ENCODE measurements at places on chromosomes 5 and 9.

DNA sequence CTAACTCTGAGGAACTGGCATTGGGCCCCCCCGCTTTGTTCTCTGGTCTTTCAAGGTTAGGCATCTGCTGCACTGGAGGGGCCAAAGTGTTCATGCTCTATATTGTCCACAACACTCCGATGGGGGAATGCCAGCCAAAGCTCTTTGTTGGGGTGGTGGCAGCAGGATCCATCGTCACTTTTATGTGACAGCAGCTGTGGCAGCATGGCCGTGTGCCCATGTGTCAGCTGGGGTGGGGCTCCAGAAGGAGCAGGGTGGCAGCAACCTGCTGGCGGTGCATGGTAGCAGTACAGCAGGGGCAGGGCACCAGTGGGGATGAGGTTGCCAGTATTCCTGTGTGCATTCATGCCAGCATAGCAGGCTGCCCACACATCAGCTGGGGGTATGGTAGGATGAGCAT is 28.2 kb downstream of the ITGA2 start:
- DNase-seq, result no peak

DNA sequence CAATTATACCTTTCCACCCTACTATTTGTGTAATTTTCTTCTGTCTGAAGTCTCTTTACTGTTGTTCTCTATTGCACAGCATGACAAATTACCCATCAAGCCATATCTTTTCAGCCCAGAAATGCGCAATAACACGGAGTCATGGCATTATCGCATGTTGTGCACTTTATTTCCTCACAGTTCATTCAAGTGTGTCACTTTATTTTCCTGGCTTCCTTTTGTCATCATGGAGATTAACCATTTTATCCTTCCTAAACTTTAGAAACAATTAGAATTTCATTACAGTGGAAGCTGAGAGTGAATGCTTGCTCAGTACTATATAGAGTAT is 41.3 kb upstream of the MEF2C start:
- DNase-seq, result no peak

DNA sequence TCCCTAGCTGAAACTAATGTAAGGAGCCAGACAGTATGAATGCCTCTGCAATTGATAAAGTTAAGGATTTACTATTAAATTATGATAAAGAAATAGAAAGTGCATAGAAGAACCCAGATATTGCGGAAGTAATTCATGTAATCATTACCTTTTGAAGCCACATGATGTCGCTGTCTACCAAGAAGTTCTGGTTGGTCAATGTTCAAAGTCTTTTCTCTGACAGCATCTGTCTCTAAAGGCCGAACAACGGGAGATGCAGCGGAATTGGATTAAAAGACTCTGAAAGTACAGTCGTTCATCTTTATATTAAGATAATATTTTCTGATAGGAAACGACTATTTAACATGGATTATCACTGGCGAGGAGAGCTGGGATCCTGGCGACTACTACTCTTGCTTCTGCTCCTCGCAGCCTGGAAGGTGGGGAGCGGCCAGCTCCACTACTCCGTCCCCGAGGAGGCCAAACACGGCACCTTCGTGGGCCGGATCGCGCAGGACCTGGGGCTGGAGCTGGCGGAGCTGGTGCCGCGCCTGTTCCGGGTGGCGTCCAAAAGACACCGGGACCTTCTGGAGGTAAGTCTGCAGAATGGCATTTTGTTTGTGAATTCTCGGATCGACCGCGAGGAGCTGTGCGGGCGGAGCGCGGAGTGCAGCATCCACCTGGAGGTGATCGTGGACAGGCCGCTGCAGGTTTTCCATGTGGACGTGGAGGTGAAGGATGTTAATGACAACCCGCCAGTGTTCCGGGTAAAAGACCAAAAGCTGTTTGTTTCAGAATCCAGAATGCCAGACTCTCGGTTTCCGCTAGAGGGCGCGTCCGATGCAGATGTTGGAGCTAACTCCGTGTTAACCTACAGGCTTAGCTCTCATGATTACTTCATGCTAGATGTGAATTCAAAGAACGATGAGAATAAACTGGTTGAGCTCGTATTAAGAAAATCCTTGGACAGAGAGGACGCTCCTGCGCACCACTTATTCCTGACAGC is at the start of gene PCDHA8:
Gene PCDHA8, plus strand, starts transcription at position 210 of the 985 bp plus-strand sequence. Its CDS starts 135 bp downstream, at position 345.
- DNase-seq, result no peak

DNA sequence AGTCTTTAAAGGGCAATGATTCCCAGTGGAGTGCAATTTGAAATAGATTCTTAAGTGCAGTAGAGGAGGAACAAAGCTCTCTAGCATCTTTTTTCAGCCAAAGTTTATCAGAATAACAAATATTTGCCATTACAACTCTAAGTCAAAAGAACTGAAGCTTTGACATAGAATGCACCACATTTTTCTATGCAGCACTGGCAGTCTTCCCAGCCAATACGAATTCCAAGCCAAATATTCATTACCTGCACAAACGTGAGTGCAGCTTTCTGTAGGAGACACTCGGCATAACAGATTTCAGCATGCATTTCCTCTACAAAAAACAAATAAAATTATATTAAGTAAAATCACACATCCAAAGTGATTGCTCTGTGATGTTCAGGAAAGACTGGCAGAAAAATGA is 103.4 kb downstream of the TTC39B start:
- DNase-seq, result no peak

DNA sequence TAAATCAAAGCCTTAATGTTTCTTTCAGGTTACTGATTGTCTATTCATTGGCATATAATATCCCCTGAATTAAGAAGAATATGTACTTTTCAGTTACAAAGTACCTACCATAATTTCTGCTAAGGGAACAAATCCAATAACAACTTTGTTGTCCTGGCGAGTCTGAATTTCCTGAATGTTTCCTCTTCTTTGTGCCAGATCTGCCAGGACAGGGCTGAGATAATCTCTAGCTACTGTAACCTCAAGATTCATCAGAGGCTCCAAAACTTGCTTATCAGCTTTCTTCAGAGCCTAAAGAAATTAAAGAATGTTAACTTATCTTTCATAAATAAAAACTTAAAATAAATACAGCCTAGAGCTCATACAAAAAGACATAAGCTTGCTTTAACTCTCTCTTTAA is 37.2 kb downstream of the HEXB start:
- no peak for DNase-seq

GRCh38 chr5:13941468-13941867 is 3.0 kb downstream of the DNAH5 start:
- DNase-seq, result no peak

GRCh38 chr9:68523367-68523936 is 17.2 kb downstream of the TMEM252 start:
- DNase-seq, result no peak

DNA sequence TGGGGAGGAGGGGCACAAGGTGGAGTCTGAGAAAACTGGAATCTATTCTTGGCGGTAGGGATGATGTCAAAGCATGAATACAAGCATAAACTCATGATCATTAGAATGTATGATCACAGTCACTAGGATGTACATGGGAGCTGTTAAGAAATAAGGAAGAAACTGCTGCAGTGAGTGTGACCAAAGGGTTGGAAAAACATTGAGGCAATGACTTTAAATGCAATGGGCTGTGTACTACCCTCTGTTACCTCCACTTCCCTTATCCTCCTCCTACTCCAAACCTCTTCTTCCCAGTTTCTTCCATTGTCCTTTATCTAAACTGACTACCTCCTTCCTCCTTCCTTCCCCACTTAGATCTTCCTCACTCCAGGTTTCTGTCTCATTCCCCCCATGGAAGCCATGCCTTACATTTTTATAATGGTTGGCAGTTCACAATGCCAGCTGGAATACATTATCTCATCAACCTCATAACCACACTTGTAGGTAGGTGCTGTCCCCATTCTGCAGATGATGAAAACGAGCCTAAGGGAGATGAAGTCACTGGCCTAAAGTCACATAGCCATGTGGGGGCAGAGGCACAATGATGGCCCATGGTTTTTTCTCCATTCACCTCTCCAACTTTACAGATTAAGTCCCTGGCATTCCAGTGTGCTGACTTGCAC is 21.9 kb upstream of the TNFSF15 start:
- DNase-seq, result no peak

DNA sequence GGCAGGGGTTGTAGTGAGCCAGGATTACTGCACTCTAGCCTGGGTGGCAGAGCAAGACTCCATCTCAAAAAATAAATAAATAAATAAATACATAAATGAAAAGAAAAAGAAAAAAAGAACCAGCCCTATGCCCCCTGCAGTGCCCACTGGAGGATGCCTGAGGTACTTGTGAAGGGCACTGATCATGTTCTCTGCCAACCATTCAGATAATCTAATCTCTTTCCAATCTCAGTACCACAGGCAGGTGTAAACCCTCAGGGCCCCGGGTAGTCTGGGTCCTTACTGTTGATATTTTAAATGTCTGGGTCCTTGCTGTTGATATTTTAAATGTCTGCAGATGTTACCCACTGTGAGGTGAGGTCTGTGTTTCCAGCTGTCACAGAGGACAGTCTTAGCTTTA is 321.8 kb upstream of the ADCY2 start:
- DNase-seq, result no peak

GRCh38 chr5:125549322-125549911 is 803.0 kb upstream of the ZNF608 start:
- DNase-seq, result no peak

DNA sequence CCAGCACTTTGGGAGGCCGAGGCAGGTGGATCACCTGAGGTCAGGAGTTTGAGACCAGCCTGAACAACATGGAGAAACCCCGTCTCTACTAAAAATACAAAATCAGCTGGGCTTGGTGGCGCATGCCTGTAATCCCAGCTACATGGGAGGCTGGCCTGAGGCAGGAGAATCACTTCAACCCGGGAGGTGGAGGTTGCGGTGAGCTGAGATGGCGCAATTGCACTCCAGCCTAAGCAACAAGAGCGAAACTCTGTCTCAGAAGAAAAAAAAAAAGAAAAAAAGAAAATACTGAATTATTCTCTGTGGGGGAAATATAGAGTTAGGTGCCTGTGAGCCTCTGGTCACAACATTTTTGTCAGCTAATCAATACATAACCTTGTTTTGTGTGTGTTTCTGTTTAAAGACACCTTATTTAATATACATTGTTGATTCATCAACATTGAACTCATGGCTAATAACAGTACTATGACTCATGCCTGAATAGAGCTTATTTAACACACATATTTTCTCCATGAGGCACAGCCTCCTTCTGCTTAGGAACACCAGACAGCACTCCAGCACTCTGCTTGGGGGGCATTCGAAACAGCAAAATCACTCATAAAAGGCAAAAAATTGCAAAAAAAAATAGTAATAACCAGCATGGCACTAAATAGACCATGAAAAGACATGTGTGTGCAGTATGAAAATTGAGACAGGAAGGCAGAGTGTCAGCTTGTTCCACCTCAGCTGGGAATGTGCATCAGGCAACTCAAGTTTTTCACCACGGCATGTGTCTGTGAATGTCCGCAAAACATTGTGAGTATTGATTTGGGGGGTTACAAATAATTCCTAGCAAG is at the start of gene IL31RA:
Gene IL31RA, plus strand, starts transcription at position 519 of the 836 bp plus-strand sequence. Its CDS starts 214 bp downstream, at position 733.
- no peak for DNase-seq

DNA sequence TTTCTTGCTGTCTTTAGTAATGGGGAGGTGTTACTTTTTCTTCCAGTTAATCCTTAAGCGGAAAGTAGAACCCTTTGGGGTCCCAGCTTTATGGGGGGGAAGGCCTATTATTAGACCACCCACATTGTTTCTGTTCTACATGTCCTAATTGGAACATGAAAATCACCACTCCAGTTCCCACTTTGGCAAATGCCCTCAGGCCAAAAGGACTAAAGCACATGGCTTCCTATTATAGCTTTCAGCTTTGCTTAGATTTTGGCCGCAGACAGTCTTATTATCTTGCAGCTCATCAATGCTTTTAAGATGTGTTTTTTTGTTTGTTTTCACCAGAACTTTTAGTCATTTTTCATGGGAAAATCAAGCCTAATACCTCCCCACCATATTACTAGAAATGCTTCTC is 296.8 kb upstream of the ANKH start:
- no peak for DNase-seq

DNA sequence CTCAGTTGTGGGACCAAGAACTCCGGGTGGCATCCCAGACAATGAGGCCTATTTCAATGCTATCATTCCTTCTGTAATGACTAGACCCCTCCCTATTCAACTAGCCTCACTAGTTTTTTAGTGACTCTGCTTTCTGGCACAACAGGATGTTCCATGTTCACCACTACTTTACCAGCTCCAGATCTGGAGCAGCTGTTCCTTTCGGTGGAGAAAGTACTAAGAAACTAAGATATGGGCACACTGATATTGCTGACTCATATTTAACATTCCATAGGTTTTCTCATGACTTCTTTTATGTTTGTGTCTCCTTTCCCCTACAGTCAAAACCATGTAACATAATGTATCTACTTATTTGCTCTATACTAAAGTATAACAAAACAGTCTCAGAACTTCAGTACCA is 24.1 kb downstream of the IL33 start:
- DNase-seq, result no peak

DNA sequence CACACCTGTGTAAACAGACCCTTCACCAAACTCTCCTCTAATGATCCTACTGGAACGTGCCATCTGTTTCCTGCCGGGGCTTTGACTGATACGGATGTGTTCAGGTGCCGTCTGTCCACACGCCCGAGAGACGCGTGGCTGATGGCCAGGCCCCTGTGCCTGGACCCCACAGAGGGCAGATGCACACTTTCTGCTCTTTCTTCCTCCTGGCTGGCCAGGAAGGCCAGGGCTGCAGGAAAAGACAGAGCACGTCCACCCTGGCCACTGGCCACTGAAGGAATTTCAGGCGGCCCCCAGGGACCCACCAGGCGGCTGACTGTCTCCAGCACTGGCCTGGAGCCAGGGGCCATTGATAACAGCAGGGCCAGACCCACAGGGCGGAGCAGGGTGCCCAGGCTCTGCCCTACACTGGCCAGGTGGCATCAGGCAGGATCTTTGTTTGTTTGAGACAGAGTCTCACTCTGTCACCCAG is 3.6 kb upstream of the ENG start:
- DNase-seq, result no peak

GRCh38 chr5:147906326-147907095 is at the start of gene C5orf46:
Gene C5orf46, minus strand, starts transcription at chr5:147906538. Its CDS starts 37 bp downstream, at chr5:147906501.
- DNase-seq, result no peak

DNA sequence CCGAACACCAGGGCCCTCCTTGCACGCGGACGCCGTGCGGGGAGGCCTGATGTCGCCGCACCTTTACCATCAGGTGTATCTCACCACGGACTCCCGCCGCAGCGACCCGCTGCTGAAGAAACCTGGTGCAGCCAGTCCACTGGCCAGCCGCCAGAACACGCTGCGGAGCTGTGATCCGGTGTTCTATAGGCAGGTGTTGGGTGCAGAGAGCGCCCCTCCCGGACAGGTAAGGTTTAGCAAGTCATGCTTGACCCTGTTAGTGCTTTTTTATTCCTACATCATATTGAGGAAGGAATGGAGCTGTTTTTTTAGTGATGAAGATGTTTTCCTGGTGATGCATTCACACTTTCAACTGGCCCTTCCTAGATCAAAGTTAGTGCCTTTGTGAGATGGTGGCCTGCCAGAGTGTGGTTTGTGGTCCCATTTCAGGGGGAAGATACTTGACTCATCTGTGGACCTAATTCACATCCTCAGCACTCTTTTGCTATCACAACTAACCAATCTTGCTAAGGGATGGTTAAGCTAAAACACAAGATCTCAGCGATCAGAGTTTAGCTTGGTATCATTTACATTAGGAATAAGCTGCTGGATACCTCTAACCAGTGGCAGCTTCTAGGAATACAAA is 2.7 kb downstream of the PCDHGC3 start:
- no peak for DNase-seq
